Kasumi-1 (cell line): ENCODE measurements at places on chromosomes 16 and 17.
A peak's percentile ranks its signal among the peaks of the same experiment; 100 is the strongest.

GRCh38 chr17:35889818-35890773 is 9.9 kb upstream of the CCL5 start:
- no peak for DNase-seq

DNA sequence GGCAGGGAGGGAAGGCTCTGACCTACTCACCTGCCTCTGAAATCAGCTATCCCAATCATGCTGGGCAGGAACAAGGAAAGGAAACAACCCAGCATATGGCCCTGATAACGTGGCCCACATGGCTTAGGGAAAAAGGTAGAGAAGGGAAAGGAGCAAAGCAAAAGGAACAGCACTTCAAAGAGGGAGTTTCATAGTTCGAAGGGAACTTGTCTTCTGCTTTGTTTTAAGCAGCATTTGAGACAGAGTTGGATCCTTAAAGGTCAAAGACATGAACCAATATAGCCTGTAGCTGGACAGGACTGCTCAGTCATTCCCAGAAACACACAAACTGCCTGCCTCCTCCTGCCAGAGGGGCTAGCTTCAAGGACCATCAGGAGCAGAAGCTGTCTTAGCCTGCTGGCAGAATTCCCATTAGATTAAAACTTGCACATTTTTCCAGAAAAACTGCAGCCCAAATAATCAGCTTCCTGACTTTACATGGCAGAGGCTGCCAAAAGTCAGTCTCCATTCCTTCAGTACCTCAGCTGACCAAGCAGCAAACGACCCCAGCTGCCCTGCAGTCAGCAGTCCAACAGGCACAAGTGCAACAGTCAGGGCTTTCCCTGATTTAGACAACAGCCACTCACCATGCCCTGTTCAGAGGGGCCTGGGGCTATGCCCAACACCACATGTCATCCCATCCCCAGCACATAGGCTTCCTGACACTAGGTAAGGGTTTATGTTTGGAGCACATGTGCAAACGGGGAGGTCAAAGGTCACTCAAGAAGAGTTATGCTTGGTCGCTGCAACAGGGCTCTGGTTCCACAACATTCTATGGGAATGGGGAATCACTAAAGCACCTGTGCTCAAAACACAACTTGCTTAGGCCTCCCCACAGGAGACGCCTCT is 32.5 kb downstream of the RANBP10 start:
- no peak for DNase-seq

DNA sequence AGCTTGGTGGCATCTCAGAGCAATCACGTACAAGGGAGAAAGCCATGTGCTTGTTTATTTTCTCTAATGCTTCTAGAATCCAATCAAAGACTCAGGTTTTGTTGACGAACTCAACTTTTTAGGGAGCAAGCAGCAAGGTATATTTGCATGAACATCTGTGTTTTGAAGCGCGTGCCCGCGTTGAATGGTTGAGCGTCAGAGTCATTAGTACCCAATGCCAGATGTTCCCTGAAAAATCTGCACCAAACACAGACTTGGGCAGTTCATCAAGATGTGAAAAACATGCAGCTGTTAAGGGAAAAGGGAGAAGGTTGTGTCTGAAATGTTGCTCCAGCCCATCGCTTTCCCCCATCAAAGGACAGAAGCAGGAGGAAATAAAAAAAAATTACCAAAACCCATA is 170.4 kb downstream of the SNX29 start:
- DNase-seq = no peak

DNA sequence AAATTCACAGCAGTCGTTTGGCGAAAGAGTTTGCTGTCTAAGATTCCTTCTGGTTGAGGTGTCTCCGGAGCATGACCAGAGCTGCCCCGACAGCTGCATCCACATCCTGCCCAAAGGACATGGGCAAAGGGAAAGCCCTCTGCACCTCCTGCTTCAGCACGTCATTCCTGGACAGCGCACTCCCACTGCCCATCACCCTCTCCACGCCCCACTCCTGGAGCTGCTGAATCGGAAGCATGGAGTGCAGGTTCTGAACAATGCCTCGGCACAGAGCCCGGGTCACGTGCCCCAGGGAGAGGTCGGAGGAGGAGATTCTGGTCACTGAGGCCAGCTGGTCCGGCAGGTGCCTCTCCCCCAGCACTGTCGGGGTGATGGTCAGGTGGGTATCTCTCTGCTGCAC is 1.3 kb upstream of the TRPV1 start:
- no peak for DNase-seq

GRCh38 chr17:82876602-82877379 is 37.0 kb upstream of the ZNF750 start:
- peak; percentile 16 for DNase-seq

- no peak for DNase-seq
These were observed 13.5 kb upstream of the DNAI2 start for GRCh38 chr17:74260525-74260850.

DNA sequence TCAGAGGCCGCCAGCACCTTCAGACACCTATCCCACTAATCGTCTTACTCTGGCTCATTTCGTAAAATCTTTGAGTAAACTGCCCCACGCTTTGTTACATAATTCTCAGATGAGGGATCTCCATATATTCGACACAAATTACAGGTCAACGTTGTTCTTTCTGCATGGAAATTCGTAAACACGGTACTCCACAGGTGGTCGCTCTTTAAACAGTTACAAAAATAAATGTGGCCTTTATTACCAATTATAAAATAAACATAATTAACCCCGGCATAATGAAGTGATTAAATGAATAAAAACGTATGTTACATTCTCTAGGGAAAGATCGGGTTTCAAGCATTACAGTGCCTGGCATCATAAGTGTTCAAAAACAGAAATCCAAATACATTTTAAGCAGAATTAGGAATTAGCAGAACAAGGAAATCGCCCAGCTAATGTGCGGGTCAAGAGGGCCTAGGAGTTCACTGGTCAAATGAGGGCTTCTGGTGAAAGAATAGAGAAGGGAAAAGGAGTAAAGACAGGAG is 943 bp upstream of the PIP4K2B start:
- no peak for DNase-seq

GRCh38 chr17:76775021-76775600 is 37.2 kb downstream of the MFSD11 start:
- DNase-seq = no peak

GRCh38 chr17:40095351-40095943 is 4.9 kb downstream of the NR1D1 start:
- DNase-seq = no peak

DNA sequence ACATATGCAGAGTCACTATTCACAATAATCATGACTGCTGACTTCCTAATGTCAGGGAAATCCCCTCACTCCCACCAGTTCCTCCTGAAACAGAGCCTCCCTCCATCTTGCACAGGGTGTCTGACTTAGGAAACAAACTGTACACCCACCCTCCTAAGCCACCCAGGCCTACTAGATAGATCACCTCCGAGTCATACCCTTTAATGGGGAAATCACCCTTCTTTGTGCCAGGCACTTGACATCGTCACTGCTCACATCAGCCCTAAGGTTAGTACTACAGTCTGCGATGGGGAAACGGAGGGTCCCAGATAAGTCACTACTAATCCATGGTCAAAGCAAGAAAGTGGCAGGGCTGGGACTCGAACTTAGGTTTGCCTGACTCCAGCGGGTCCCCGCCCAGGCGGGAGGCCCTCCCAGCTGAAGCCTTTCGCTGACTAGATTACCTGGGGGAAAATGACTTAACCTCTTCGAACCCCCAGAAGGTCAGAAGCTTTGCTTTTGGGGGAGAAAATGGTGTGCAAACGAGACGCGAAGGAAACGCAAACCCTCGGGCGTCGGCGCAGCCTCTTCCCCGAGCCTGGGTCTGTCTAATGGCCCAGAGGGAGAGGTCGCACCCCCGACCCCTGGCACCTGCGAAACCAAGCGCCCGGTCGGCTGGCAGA is 3.4 kb upstream of the MLLT6 start:
- peak; percentile 28 for DNase-seq

DNA sequence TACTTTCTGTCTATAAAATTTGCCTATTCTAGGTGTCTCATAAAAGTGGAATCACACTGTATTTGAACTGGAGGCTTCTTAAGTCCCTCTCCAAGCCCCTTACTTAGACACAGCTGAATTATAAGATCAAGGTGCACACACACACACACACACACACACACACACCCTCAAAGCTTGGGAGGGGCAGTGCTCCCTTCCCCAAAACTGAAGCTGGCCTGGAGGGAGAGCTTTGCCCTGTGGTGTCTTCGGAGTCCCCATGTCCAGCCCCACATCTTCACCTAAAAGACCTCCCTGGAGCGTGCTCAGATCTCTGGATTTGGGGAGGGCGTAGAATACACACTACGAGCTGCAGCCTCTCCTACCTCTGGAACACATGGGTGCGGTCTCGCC is 828 bp downstream of the EMP2 start:
- no peak for DNase-seq

GRCh38 chr17:63986821-63987220 is 11.3 kb upstream of the PRR29 start:
- no peak for DNase-seq

- DNase-seq = peak; percentile 13
These were observed 561 bp downstream of the ZNF423 start for GRCh38 chr16:49855280-49855821.

DNA sequence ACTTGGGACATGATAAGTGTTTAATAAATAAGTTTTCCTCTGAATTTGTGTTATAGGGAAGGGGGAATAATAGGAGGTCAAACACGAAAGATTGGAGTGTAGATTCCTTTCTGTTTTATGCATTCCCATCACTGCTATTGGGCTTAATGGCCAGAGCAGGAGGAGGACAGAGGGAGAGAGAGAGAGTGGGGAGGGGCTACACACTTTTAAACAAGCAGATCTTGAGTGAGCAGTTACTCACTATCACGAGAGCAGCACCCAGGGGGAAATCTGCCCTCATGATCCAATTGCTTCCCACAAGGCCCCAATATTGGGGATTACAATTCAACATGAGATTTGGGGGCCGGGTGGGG is 505.0 kb downstream of the GRIN2A start:
- no peak for DNase-seq

DNA sequence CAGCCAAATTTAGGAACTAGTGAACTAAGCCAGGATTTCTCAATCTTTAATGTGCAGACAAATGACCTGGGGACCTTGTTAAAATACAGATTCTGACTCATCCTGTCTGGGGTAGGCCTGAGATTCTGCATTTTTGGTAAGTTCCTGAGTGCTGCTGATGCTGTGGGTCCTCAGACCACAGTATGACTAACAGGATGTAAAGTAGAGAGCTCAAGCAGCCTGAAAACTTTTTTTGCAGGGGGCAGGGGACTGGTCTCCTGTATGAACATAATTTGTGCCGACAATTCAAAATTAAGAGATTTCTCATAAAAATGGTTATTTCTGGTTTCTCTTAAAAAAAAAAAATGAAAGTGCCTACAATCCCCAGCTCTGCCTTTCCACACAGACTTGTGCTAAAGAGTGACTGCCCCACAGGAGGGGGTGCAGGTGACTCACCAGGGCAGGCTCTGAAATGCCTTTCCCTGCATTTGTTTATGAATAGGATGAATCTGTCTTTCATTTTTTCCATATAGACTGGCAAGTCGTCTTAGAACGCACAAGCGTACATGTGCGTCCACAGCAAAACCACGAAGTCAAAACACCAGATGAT is 271.5 kb downstream of the PHKB start:
- DNase-seq = peak; percentile 77

- no peak for DNase-seq
These were observed 5.3 kb downstream of the MAF start for GRCh38 chr16:79595231-79595641.

- DNase-seq = no peak
These were observed 20.5 kb upstream of the UBE2I start for GRCh38 chr16:1288813-1289476.

GRCh38 chr17:63446753-63447470 is 806 bp upstream of the CYB561 start:
- peak; percentile 99 for DNase-seq

DNA sequence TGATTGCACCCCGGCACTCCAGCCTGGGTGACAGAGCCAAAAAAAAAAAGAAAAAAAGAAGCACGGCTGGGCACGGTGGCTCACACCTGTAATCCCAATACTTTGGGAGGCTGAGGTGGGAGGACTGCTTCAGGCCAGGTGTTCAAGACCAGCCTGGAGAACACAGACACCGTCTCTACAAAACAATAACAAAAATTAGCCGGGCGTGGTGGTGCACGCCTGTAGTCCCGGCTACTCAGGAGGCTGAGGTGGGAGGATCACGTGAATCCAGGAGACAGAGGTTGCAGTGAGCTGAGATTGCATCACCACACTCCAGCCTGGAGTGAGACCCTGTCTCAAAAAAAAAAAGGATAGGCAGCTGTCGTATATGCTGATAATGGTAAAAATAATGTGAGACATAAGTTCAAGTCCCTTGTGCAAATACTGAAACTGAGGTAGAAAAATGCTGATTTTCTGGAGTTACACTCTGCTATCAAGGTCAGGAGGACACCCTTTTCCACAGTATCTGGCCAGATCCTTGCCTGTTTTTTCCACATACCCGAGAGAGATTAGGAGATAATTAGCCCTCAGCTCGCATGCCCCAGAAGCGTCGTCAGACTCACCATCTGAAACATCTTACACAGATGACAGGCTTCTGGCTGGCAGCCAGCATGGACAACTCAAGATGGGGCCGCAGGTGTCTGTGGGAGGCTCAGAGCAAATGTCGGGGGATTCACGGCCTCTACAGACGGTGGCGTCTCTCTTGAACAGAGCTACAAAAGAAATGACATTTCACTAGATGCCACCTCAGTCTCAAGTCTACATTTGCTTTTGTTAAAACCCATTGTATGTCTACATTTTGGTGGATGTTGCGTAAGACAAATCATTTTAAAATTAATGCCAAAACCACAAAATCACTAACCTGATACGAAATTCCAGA is 36.8 kb downstream of the WDR45B start:
- no peak for DNase-seq
